Aortic smooth muscle cell (primary cell): ENCODE measurements at places on chromosomes 16 and 17. TPM values are rescaled to one million over a fixed set of nuclear protein-coding genes. Genes with fewer than 3 reads are reported as not detected.

The LRRC36 gene
- not detected in 2 replicates for total RNA-seq

The HOXB8 gene
- not detected in 2 replicates for total RNA-seq

The CRYM gene
- total RNA-seq: 0.26 and 0.56 TPM in 2 replicates

The BEAN1 gene
- total RNA-seq: not detected in 2 replicates

The C16orf92 gene
- not detected in 2 replicates for total RNA-seq

The KCNJ12 gene
- 0.19 and 0.26 TPM in 2 replicates for total RNA-seq

The MYH1 gene
- total RNA-seq: not detected in 2 replicates

The GDPD3 gene
- total RNA-seq: 0.92 and 0.99 TPM in 2 replicates

The TNFSF13 gene
- 3.4 and 4.1 TPM in 2 replicates for total RNA-seq

The TTC19 gene
- 37.5 and 63.7 TPM in 2 replicates for total RNA-seq

The GRAP gene
- 0.25 and 0.79 TPM in 2 replicates for total RNA-seq

The TOM1L1 gene
- total RNA-seq: 20.9 and 28.0 TPM in 2 replicates
